CD4-positive, alpha-beta T cell (primary cell): ENCODE measurements at places on chromosomes 16 and 17.

GRCh38 chr16:66947302-66948065 lies 12.2 kb downstream of the CES2 start:
- peak; percentile 75 for DNase-seq

DNA sequence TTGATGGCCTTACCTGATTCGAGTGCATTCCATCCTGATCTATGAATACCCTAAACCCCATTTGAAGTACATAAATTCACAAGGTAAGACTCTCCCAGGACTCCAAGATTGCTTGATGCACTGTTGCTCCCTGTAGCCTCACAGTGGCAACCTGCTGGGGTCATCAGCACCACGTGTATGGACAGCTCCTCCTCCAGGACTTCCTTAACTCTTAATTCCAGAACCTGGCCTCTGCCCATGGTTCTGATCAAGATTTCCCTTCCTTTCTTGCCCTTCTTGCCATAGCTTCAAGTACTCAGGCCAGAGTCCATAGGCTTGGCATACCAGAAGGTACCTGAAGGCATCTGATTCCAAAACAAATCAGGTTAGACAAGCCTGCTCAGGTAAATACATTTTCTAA lies 34.0 kb upstream of the NLK start:
- no peak for DNase-seq

DNA sequence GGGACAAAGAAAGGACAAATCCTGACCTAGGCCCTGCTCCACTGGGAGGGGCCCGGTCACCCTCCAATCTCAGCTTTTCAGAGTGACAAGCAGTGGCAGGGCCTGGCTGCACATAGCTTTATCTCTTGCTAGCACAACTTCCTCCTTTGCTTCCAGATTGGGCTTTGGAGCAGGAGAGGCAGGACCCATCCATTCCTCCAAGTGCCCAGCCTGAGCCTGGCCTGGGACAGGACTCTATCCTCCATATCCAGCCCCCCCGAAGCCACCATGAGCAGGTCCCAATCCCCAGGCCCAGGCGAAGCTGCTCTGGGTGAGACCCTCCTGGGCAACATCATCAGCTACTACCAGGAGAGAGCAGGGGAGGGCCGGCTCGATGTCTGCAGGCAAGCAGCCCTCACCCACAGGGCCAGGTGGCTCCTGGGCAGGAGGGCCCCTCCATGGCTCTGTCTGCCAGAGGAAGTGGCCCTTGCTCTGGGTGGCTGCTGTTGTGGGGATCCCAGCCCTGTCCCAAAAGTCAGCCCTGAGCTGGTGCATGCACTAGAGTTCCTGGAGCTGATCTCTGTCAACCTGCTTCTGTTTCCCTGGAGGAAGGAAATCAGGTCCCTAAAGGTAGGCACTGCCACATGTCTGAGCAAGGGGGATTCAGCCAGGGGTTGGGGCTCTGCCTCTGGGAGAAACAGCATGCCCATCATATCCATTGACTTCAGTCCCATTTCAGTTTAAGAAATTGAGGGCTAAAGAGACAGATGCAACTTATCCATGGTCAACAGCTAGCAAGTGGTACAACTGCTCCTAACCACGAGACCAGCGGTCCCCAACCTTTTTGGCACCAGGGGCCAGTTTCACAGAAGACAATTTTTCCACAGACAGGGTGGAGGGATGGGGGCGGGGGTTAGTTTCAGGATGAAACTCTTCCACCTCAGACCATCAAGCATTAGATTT lies 58.9 kb downstream of the TK2 start:
- DNase-seq = no peak

DNA sequence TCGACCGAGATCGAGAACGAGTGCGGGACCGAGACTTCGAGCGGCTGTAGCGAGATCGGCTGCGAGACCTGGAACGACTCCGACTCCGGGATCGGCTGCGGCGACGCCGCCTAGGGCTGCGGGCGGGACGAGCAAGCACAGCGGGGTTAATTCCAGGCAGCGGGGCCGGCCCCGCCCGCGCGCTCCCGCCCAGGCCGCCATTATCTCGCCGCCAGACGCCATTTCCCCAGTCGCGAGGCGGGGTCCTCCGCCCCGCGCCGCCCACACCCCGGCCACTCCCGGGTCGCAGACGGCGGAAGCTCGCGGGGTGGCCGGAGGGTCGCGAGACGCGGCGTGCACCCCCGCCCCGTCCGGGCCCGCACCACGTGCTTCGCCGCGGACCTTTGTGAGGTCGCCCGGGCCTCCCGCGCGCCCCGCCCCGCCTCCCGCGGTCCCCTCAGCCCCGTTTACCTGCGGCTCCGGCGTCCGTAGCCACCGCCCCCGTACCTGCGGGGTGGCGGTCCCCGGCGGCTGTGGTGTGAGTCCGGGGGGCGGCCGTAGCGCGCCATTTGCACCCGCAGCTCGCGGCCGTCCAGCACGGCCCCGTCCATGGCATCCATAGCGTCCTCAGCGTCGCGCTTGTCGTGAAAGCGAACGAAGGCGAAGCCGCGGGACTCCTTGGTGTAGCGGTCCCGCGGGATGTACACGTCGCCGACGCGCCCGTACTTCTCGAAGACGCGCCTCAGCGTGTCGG lies 616 bp downstream of the SRSF2 start:
- DNase-seq = peak; percentile 72

- peak; percentile 60 for DNase-seq
Measured at GRCh38 chr17:40607641-40608040, 40.0 kb downstream of the SMARCE1 start.

DNA sequence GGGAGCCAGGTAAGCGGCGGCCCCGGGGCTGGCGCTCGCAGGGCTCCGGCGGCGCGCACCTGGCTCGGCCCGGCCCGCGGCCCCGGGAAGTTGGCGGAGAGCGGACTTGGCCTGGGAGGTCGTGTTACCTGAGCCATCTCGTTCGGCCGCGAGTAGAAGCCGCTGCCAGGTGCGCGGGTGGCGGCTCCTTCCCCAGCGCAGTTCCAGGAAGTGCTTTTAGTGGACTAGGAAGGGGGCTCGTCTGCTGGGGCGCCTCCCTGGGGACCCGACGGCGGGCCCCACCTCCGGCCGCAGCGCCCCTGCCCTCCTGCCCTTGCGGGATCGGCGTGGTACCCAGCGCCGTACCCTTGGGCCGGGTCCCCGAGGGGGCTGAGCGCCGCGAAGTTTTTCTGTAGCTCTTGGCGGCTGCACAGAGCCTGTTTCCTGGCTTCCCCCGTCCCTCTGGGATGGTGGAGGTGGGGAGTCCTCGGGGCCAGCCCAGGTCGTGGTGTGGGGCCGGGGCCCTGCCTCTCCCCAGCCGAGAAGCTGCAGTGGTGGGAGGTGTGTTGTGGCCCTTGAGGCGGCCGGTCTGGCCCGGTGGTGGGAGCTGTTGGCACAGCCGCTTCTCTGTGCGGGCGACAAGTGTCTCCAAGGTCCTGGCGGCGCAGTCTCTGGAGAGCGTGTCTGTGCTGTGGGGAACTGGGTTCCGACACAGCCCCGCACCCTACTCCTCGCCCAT lies 96.9 kb downstream of the RAB11FIP4 start:
- peak; percentile 53 for DNase-seq

DNA sequence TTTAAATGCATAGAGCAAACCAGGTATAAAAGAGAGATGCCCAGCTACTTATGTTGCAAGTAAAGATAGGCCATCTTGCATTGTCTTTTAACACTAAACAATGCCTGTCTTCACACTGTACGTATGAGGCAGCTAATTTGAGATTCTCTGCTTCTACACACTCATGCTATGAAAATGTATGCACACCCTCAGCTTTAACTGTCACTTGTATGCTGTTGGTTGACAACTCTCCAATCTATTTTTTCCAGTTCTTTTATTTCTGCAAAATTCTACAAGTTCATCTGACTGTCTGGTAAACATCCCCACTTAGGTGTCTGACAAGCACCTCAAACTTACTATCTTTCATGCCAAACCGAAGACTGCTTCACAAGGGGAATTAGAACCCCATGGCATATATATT lies 131.7 kb upstream of the SOX9 start:
- no peak for DNase-seq

- DNase-seq = no peak
Measured at GRCh38 chr17:62680541-62681052, 53.1 kb downstream of the MRC2 start.
